ENCODE measurements at places on chromosomes 11 and 22.

- no peak for DNase-seq
Measured at GRCh38 chr22:24240381-24240780, 4.5 kb downstream of the GGT5 start.

GRCh38 chr11:30938171-30938570 lies 352.0 kb upstream of the MPPED2 start:
- DNase-seq, result no peak

GRCh38 chr22:42425337-42425988 lies 6.7 kb downstream of the NFAM1 start:
- DNase-seq, result no peak

GRCh38 chr11:134412203-134413042 lies at the start of gene B3GAT1:
TSS of gene B3GAT1 (minus strand) at chr11:134412242. CDS start at chr11:134387659, 24,583 bp downstream.
- peak; percentile 9 for DNase-seq

- no peak for DNase-seq
Measured at GRCh38 chr11:77206264-77207018, 78.4 kb downstream of the MYO7A start.

- DNase-seq, result no peak
Measured at GRCh38 chr11:78050964-78051831, 12.5 kb upstream of the THRSP start.

DNA sequence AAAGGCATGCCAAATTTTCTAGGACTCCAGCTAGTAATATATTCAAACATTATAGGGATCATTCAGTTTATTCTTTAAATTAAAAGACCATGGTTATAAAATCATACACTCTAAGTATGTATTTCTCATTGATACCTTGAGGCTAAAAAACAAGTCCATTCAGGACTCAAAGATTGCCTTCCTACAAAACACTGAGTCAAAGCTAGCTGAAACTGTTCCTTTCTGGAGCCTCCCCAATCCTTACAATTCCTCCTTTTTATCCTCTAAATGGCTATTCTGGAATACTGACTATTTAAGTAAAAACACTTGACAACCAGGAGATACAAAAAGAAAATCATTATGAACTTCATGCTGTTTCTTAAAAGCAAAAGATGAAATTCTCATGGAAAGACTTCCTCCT lies 4.9 kb upstream of the TTLL12 start:
- no peak for DNase-seq

GRCh38 chr11:123509737-123510578 lies 79.9 kb downstream of the GRAMD1B start:
- DNase-seq, result no peak

- no peak for DNase-seq
Measured at GRCh38 chr11:57785072-57785471, 23.5 kb downstream of the CTNND1 start.

DNA sequence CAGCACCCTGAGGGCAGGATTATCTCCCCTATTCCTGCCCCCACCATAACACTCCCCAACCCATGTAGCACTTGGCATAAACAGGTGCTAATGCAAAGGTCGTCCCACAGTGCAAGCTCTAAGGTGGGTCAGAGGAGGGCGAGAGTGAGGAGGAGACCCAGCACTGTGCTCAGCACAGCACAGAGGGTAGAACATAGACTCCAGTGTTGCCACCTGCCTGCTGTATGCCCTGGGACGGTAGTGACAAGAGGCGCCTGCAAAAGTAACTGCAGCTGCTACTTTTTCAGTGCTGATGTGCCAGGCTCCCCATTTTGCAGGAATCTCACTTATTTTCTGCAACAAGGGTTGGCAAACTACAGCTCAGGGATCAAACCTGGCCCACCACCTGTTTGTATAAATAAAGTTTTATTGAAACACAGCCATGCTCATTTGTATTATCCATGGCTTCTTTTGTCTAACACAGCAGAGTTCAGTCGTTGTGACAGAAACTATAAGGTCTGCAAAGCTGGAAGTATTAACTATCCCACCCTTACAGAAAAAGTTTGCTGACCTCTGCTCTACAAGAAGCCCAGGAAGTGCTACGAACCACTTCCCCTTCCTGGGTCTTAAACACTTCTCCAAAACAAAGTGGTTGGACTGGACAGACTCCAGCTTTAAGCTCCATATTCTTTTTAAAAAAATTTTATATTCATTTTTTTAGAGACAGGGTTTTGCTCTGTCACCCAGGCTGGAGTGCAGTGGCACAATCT lies 16.9 kb upstream of the CDC42BPG start:
- DNase-seq, result no peak

DNA sequence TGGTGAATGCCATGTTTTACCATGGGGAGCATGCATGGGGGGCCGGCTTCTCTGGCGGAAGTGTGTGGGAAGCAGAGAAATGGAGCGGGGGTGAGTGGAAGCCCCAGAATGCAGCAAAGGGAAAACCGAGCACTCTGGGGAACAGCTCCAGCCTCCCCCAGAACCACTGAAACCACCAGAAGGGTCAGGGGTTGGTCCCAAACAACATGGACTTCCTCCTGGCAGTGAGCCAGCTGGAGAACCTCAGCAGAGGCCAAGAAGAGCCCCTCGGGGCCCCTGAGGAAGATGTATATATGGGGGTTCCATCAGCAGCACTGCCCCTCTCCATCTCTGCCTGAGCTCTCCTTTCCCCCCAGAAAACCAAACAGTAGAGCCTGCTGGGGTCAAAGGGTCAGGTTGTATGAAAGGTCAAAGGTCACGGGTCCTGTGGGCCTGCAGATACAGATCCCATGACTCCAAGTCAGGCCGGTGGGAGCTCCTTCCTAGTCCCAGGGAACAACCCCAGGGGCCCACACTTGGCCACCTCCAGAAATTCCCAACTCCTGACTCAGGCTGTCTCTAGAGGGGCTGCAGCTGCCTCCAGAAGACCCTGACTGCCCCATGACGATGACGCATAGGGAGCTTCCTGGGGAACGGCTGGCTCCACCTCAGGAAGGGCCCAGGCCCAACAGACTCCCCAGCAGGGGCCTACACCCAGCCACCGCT lies 48.5 kb upstream of the TIMP3 start:
- no peak for DNase-seq

DNA sequence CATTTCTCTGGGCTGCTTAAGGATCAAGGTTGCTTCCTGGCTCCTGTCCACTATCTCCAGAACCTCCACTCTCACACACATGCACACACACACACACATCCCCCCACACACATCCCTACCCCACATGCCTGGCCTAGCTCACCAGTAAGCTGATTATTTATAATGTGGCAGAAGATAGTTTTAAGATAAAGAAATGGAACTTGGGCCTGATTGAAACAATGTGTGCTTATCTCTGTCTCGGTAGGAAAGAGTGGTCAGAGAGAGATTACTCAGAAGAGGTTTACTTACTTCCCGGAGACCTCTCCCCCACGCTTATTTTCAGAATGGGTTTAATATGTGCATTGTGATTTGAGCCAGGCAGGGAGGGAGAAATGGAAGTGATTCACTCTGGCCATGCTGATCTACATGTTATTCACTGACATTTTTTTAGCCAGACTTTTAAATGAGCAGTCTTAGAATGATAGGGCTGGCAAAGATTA lies 422.4 kb downstream of the TENM4 start:
- no peak for DNase-seq

- no peak for DNase-seq
Measured at GRCh38 chr11:19595499-19595839, 117.2 kb upstream of the NAV2 start.

- no peak for DNase-seq
Measured at GRCh38 chr11:91187314-91187713, 964.5 kb upstream of the CHORDC1 start.

DNA sequence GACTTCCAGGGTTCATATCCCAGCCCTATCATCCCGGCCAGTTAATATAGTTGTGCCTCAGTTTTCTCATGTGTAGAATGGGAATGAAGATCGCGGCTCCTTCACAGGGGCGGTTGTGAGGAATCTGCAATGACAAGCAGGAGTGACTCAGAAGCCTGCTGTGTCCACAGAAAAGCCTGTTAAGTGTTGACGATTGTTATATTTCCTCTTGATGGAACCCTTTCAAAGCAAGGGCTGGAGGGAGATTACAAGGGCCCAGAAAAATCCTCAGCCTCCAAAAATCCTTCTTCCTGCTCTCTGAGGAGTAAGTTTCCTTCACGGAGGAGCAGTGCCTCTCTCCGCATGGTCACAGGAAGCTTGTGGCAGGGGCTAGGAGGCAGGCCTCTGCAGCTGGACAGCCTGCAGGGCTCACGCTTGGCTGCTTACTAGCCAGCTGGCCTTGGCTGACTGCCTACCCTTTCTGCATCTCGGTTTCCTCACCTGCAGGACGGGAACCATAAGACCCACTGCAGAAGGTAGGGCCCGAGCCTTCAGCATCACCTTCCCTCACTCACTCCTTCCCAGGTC lies 63.4 kb downstream of the CACNG2 start:
- DNase-seq, result no peak

GRCh38 chr11:45852712-45853101 lies 5.4 kb downstream of the CRY2 start:
- DNase-seq, result no peak

DNA sequence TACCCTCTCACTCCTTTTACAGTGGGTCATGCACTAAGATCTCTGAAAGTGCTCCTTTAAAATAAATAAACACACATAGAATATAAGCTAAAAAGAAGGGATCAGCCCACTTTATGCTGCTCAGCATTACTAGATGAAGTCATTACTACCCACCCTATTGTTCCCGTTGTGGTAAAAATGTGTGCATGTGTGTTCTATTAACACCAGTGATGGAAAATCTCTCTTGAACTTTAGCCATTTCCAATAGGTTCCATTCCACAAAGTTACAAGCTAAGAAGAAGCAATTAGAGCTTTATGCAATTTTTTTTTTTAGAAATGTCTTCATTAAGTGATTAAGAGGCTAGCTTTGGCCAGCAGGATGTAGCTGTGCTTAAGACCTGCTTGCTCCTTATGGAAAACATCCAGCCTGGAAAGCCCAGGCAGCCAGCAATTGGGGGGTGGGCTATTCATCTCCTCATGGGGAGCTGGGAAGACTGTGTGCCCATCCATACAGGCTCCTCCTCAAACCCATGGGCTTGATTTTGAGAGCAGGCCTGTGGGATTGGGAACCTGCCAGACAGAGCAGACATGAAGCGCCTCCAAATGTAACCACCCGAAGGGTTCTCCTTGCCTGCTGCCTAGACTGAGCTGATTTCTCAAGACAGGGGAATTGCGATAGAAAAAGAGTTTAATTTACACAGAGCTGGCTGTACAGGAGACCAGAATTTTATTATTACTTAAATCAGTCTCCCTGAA lies 92.9 kb upstream of the PARVA start:
- DNase-seq, result no peak

DNA sequence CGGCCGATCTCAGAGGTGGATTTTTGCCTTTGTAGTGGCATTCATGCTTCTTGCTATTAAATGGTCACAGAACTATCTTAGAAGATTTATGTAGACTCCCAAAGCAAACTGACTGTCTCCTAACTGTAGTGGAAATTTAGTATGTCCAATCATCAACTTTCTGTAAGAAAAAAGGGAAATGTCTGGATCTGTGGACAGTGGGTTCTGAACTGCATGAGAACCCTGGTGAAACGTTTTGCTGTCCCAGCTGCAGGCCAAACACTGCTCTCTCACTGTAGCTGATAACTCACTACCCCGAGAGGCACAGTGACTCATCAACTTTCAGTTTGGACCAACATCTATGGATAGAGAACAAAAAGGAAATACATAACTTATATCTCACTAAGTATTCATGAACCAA lies 387.1 kb downstream of the SOX6 start:
- no peak for DNase-seq

All from stimulated activated CD4-positive, alpha-beta T cell treated with anti-CD3 and anti-CD28 coated beads, TNF-alpha, amount 100 ng/mL, for 4 hours (primary cell).